ENCODE measurements at places on chromosomes 3 and 15. TPM values are rescaled to one million over a fixed set of nuclear protein-coding genes. Genes with fewer than 3 reads are reported as not detected.

THSD4 gene
- not detected for total RNA-seq

GRCh38 chr3:43735618-43736017 is 44.9 kb downstream of the ABHD5 start:
- no peaks in the 10 kb centered on the region for H3K36me3 ChIP-seq
- no peaks in the 10 kb centered on the region for H3K27me3 ChIP-seq
- no peak overlapping the region for H3K4me3 ChIP-seq
- no peak overlapping the region for H3K27ac ChIP-seq
- no peaks in the 10 kb centered on the region for H3K4me1 ChIP-seq

GRCh38 chr15:72840114-72840513 is 56.6 kb upstream of the ADPGK start:
- peaks cover 5% of the 10 kb centered on the region for H3K4me1 ChIP-seq
- no peak for DNase-seq
- no peak overlapping the region for H3K27ac ChIP-seq

ACTRT3 gene
- total RNA-seq, result not detected

ADAMTS7 gene
- 0.11 TPM for total RNA-seq

DNA sequence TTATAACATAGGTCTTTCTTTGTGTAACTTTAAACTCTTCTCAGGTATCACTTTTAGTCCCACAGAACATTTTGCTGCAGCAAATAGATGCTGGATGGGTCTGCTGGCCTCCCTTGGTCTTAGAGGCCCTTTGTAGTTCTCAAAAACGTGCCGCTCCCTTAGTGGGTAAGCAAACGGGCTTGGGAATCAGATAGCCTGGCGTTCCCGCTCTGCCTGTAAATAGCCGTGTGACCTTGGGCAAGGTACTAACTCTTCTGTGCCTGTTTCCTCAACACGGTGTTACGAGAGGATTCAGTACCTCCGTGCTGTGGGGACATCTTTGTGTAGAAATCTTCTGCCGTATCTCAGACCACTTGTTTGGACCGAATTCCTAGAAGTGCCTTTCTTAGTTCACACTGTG is 64.4 kb downstream of the DNAJB8 start:
- no peaks in the 10 kb centered on the region for H3K27me3 ChIP-seq
- H3K27ac ChIP-seq, result no peak overlapping the region
- DNase-seq, result no peak
- H3K4me3 ChIP-seq, result no peak overlapping the region

RBP2 gene
- total RNA-seq, result not detected

Data from CD4-positive, alpha-beta T cell (primary cell).